Mesothelial cell of epicardium (in vitro differentiated cells): ENCODE measurements at places on chromosomes 3 and 15.

- DNase-seq = no peak
These were observed 69.3 kb downstream of the TBC1D2B start for GRCh38 chr15:78007964-78008886.

- DNase-seq = no peak
These were observed 362.0 kb upstream of the TMCO5A start for GRCh38 chr15:37572401-37572800.

DNA sequence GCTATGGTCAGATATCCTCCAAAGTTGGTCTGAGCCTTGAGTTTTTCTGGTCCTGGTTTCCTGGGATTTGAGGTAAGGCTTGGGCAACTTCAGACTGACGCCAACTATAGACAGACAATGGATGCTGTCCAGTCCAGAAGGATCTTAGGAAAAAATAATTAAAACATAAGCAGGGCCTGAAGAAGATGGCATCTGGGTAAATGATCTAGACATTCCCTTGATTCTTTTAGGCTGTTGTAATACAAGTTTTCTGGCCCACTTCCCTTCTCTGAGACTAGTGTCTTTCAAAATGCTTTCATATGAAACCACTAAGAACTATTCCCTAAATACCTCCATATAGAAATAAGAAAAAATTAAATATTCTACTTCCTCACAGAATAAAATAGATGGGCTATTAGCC lies 47.7 kb upstream of the PLXND1 start:
- no peak for DNase-seq

DNA sequence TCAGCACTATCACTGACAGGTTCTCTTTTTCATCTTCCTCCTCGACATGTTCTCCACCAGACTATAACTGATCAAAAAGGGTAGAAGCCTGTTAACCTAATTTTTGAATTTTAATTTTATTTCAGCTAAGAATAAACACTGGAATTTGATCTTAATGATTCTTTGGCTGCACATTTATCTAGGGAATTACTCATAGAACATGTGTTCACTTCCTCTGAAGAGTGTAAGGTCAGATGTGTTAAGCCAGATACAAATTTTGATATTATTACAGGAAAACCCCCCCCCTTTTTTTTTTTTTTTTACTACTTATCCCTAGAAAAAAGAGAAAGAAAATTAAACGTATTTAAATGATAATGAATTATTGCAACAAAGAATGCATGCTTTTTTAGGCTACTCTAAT lies 15.0 kb downstream of the DCBLD2 start:
- no peak for DNase-seq

DNA sequence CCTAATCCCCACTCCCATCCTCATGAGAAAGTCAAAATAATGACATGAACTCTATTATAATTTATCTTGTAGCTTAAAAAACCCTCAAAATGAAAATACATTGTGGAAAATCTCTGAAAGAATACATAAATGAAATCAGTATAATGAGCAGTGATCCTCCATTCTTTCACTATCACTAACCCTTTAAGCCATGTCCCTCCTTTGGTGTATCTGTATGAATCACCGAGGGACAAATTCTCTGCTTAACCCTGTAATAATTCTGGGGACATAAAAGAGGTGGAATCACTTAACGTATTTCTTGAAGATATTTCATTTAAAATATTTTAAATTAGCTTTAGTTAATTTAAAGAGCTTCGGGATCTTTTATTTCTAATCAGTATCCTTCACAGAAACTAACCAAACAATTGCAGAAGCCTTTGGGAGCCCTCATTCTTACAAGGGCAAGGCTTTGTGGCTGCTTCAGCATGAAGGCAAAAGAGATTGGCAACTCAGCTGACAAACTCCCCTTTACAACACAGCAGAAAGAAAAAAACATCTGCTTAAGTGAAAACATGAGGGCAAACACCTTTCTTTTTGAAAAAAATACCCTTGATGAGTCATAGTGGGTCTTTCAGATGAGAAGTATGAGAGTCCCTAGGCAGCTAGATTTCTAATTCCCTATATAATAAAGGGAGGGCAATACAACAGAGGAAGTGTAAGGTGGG lies 44.0 kb upstream of the ALCAM start:
- no peak for DNase-seq

- no peak for DNase-seq
These were observed 142.9 kb upstream of the TP63 start for GRCh38 chr3:189488241-189488767.

- DNase-seq = no peak
These were observed 12.6 kb upstream of the IGF2BP2 start for GRCh38 chr3:185837414-185837813.

GRCh38 chr3:46904303-46905212 lies 27.0 kb downstream of the PTH1R start:
- DNase-seq = no peak
